AG04450 (cell line): ENCODE measurements at places on chromosomes 5 and 9. TPM values are rescaled to one million over a fixed set of nuclear protein-coding genes. Genes with fewer than 3 reads are reported as not detected.

DNA sequence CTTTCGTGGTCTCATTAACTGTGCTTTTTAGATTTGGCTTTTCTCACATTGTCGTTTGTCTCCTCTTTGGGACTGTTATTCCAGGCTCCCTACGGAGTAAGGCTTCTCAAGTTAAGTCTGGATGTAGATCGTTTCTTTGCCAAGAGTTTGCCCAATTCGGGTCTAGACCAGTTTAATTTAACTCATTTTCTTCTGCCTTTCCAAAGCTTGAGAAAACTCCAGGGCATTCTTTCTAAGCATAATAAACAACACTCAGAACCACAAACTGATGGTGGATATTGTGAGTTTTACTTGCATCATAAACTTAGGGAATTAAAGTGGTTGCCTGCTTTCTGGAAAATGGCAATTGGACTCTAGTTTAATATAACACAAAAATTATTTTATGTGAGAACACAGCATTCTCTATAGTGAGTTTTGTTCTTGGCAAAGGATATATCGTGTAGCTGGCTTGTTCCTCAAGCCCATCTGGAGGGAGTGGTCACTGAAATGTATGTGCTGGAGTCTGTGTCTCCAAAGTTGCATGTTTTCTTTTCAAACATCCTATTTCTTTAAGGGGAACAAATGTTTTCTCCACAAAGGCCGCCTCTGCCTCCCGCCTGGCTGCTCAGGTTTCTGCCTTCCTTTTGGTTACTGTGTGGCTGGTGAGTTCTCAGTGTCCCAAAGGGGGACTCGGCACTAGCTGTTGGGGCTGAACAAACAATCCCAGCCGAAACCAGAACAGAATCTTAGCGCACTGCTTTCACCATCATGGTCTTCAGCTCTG lies 211.3 kb upstream of the FBN2 start:
- no peak for DNase-seq

GRCh38 chr9:16509997-16510396 lies 360.5 kb downstream of the BNC2 start:
- no peak for DNase-seq

- DNase-seq = no peak
Measured at GRCh38 chr9:133986061-133986460, 6.1 kb downstream of the VAV2 start.

GRCh38 chr5:177003649-177004048 lies 2.9 kb downstream of the UIMC1 start:
- DNase-seq = no peak

GRCh38 chr5:39390945-39391344 lies 26.6 kb upstream of the C9 start:
- DNase-seq = no peak

DNA sequence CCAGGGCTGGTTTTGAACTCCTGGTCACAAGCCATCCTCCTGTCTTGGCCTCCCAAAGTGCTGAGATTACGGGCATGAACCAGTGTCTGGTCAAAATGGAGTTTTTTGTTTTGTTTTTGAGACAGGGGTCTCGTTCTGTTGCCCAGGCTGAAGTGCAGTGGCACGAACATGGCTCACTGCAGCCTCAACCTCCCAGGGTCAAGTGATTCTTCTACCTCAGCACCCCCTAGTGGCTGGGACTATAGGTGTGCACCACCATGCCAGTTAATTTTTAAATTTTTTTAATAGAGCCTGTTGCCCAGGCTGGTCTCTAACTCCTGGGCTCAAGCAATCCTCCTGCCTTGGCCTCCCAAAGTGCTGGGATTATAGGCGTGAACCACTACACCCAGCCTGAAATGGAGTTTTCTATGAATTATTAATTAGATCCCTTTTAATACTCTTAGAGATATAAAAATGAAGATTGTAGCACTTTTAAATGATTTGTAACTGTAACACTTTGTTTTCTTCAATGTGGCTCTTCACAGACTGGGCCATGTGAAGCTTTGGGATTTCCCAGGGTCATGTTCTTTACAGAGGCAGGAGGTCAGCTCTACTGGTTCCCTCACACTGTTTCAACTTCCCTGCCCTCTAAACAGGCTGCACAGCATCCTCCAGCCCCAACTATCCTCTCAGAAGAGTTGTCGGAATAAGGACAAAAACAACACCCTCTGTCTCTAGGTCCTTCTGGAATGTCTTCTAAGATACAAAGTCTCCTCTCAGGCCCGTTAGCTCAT lies 32.7 kb upstream of the SPARC start:
- DNase-seq = no peak

DNA sequence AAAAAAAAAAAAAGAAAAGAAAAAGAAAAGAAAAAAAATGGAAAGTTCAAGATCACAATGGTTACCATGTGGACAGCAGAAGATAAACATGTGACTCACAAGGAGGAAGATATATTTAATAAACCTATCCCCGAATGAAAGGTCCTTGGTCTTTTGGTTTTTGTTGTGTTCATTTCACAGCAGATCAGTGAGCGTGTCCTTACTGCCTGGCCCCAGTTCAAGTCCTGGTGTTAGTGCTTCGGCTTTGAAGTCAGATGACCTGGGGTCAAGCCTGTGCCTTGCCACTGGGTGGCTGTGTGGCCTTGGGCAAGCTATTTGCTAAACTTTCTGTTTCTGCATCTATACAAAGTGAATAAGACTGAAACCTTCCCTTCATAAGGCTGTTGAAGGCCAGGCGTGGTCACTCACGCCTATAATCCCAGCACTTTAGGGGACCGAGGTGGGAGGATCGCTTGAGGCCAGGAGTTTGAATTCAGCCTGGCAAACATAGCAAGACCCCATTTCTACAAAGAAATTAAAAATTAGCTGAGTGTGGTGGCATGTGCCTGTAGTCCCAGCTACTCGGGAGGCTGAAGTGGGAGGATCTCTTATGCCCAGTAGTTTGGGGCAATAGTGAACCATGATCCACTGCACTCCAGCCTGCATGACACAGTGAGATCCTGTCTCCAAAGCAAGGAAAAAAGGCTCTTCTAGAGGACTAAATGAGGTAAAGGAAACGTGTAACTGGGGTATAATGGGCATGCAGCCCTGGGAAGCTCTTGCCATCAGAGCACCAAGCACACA lies 94.5 kb upstream of the SPATA31D4 start:
- no peak for DNase-seq

DNA sequence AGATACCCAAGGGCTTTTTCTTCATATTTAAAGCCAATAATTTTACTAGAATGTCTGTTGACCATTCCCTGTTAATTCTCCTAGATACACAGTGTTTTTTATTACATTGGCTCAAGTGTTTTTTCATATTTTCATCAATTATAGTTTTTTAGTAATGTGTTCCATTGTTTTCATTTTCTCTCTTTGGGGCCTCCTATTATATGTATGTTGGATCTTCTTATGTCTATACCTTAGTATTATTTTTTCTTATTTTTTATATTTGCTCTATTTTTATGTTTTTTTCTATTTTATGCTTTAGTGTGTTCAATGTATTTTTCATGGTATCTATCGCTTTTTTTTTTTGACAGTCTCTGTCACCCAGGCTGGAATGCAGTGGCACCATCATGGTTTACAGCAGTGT lies 7.5 kb downstream of the KIAA1958 start:
- DNase-seq = no peak

DNA sequence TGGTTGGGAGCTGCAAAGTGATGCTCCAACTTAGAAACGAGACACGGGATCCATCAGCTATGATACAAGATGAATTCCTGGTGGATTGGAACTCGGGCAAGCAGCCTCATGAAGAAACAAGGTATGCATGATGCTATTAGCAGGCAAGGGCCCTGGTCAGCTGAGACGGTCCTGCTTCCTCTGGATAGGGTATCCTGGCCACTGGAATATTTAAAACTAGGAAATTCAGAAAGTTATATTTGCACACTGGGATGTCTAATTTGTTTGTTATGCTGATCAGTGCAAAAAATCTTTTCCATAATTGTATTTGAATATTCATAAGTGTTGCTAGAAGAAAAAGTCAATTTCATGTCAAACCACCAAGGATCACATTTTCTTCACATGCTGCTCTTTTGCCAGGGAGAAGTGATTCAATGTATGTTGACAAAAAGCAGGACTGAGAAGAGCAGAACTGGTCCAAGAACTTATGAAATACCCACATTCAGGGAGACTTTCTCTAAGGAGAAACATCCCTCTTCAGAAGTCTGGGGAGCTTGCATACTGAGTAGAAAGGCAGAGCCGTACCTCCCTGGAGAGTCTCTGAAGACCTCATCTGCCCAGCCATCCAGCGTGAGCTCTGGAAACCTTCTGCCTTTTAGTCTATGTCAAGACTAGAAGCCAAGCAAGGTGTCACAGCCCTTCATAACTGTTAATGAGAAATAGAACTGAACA lies 6.7 kb upstream of the NXNL2 start:
- no peak for DNase-seq

DNA sequence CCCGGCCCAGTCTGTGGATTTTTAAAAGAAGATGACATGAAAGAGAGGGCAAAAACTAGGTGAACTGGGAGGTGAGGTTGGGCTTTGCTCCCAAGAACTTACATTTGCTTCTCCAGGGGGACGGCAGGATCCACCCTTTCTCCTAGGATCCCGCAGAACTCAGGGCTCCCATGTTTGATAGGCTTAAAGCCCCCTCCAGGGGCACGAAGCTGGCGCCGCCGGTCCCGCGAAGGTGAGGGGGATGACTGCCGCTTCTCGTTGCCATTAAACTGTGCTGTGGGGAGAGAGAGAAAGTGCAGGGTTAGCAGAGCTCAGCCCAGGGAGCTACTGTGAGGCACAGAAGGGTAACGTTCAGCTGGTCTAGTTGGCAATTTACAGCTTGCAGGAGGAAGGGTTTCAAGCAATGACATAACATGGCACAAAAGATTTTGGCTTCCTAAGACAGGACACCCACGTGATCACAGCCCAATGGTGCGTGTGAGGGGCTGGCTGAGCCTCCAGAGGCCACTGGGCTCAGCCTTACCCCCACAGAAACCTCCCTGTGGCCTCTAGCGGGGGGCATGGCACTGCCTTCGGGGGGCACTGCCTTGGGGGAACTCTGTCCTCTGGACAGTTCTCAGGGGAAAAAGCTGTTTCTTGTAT lies 52.0 kb upstream of the SLC25A51 start:
- no peak for DNase-seq

- peak; percentile 10 for DNase-seq
Measured at GRCh38 chr5:66144834-66145390, 812 bp downstream of the SREK1 start.

DNA sequence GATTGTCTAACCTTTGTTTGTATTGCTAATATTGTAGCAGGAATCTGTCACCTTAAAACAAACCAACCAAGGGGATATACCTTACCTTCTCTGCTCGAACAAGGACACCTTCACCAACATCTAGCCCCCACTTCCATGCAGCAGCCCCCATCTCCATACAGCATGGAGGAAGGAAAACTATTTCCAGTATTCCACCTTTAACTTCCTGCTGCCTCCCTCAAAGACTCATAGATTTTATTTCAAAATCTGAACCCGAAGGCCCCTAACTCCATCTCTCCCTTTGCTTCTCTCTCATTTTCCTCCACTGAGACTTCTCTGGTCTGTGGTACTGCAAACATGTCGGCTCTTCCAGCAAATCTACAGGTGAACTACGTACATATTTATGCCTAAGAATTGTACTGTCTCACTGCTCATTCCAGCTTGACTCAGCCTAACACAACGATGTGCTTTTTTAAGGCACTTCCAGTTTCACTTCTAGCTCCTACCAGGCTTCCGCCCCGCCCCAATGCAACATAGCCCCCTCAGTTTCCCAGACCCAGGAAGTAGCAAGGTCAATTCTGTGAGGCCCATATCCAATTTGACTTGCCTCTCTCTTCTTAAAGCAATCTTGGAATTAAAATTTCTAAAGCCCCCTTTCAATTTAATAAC lies 70.7 kb upstream of the RNF38 start:
- peak; percentile 33 for DNase-seq

DNA sequence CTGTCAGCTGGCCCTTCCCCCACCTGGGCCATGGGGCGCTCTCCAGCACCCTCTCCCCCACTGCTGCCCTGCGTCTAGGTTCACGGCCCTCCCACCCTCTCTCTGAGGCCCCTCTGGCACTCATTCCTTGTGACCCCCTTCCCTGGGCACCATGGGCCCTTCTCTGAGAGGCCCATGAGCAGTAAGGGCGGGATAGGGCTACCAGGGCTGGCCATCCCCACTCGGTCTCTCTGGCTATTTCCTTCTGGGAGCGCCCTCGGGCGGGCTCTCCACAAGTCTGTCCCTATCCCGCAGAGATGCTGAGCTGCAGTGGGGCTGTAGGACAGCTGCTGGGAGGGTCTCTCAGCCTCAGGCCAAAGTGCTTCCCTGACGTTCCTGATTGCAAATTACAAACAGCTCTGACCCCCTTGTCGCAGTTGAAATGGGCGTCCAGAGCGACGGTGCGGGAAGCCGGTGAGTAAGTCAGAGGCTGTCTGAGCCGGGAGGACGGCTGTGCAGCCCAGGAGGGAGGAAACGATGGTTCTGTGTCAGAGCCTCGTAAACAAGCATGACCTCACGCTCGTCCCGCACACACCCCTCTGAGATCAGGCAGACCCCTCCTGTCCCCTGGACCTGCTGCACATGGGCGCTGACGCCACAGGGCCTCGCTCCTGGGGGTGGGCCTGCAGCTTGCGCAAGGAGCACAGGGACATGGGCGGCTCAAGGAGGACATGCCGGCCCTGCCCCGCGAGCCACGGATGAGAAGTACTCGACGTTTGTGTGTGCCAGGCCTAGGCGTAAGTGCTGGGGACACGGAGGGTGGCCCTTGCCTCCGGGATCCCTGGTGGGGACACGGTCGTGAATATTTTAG lies 36.3 kb upstream of the GFPT2 start:
- DNase-seq = no peak

DNA sequence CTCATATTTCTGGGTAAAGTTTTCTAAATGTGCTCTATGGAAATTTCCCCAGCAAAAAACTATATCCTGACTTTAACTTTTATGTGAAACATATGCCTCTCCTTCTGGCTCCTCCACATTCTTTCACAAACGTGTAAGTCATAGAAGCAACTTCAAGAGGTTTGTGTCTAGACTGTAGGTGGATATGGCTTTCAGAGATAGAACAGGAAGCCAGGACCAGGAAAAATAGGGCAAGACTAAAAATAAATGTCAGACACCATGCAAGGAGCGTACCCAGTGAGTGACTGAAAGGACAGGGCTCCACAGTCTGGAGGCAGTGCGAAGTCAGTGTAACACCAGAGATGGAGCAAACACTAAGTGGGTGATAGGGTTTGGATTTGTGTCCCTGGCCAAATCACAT lies 240.7 kb downstream of the COX7C start:
- DNase-seq = no peak

DNA sequence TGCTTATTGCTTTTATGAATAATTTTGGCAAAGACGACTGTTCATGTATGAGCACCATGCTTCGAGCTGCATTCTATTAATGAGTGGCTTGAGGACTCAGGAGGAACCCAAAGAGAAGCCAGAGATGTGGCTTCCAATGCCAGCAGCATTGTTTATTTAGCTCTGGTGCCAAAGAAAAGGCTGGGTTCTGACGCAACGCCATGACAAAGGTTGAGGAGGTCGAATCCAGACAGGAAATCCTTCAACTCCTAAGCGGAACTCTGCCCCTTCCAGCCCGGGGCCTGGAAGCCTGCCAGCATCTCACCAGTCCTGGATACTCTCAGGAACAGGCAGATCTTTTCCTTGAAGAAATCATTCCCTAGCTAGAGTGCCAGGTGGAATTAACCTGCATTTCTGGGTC lies 104.4 kb downstream of the ARHGAP26 start:
- DNase-seq = no peak

The PGM5 gene
- 5.9 TPM in 2 replicates for polyA plus RNA-seq

The SLC25A2 gene
- not detected in 2 replicates for polyA plus RNA-seq

The TAF11L6 gene
- not detected in 2 replicates for polyA plus RNA-seq

The CNTNAP3 gene
- 1.8 TPM in 2 replicates for polyA plus RNA-seq

The ORM2 gene
- polyA plus RNA-seq = not detected in 2 replicates
